ENCODE measurements at places on chromosomes 6 and 20. TPM values are rescaled to one million over a fixed set of nuclear protein-coding genes. Genes with fewer than 3 reads are reported as not detected.

DNA sequence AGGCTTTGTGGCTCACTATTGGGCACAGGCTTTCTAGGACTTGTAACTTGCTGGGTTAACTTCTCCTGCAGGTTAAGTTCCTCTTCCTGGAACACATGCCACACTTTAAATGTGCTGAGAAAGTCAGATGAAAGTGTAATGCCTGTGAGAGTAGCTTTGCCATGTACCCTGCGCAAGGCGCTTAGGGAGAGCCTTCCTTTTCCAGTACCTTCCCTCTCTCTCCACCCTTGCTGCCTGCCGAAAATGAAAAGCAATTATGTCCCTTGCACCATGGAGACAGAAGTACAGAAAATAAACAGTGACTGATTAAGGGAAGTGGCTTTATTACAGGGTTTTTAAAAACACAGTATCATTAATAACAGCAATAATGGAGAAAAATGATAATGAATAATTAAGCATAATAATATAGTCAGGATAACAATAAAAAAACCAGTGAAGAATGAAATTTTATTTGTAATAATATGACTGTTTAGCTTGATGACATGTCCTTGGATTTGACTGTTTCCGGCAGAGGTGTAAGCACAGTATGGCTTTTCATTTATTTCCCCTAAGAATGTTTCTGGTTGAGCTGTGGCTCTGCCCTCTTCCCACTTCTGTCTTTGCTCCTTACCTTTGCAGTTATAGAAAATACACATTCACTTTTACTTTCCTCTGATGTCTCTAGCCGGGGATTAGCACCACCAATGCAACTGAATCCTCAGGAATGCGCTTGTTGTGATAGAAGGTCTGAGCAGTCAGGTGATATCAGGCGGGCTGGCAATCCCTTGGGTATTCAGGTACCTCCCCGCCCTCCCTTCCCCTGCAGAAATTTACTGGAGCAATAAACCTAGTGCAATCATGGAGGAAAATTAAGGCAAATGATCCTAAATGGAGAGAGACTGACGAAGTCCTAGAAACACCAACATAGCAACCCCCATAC lies 472.3 kb upstream of the CITED2 start:
- no peak for DNase-seq

The CASS4 gene
- total RNA-seq: 13.2 TPM

The TULP1 gene
- not detected for total RNA-seq

The LY86 gene
- total RNA-seq: 1.7 TPM

All from activated CD4-positive, alpha-beta memory T cell treated with anti-CD3 and anti-CD28 coated beads, Interleukin-2, amount 10 ng/mL, durations not matched to agents 7 days and 5 days (primary cell).